ENCODE measurements at places on chromosomes 4 and X.

DNA sequence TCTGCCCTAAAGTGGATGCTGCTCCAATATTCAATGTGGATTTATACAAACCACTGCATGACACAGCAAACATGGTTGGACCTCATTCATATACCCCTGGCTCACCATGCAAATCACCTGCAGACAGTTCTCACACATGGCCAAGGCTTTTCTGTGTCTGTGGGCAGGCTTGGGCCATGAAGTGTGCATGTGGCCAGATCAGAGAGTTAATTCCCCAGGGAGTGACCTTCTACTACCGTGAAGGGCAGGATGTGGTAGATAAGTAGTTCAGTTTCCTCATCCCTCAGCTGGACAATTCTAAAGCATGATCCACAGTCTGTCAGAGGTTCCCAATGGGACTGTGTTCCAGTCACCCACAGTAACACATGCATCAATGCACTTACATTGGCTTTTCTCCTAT lies 24.6 kb upstream of the BCLAF3 start:
- no peak for DNase-seq

DNA sequence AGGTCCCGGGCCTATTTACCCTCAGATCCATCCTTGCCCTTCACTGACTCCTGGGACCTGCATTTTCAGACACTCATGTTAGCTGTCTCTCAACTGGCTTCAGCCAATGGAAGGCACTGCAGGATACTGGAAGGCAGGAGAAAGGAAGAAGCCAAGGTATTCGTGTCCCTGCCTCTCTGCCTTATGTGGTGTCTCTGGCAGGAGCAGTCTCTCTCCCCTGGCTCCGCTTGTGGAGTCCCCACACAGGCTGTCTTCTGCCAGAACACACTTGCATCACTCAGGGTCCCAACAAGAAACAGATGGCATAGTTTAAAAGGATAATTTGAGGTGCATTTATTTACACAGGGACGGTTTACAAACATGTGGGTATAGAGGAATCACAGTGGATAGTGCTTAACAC lies 21.6 kb upstream of the MAPK10 start:
- DNase-seq = no peak

- no peak for DNase-seq
These were observed 1293.4 kb downstream of the ARAP2 start for GRCh38 chr4:34950926-34951325.

DNA sequence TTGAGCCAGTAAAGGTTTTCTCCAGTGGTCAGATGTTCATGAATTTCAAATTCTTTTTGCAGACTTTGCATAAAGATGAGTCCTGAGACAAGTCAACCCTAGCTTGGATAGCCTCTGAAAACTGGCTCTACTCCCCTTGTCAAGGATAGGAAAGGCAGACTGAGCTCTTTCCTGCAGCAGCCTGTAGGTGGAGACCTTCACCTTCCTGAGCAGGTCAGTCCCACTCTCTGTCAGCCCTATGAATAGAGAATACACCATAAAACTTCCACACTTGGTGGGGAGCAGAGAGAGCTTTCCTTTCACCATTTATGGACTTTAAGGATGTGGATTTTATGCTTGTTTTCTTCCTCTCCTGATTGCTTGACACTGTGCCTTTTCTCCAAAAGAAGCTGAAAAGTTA lies 41.9 kb downstream of the PCDH19 start:
- DNase-seq = no peak

DNA sequence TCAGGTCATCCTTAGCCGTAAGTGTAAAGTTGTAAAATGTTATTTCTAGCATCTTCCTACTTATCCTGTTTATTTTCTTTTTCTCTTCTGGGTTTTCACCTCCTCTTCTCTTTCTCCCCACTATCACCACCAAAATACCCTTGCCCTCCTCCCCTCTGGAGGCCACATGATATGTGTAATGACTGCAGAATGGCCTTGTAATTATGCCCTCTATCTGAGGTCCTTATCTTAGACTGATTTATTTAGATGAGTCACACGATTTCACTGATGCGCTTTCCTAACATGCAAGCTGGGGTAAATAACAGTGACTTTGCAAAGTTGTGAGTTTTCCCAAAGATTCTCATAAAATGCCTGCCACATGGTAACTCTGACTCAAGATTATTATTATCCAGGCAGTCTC lies 231.8 kb upstream of the GPRIN3 start:
- no peak for DNase-seq

DNA sequence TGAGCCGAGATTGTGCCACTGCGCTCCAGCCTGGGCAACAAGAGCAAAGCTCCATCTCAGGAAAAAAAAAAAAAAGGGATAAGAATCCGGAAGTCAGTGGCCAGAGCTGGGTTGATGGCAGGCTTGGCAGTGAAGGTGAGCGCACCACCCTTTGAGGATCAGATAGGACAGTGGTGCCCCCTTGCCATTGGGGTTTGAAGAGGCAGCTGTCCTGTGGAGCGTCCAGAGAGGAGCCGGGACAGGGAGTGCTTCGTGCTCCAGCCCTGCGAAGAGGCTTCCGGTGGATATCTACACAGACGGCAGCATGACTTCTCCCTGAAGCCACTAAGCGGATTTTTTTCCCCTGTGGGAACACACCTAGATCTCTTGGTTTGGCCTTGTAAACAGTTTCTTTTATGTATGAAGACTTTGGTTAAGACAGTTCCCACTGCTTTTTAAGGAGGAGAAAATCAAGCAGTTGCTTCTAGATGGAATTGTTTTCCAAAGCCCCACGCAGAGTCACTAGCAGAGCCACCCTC lies 6.5 kb downstream of the TBC1D14 start:
- no peak for DNase-seq

DNA sequence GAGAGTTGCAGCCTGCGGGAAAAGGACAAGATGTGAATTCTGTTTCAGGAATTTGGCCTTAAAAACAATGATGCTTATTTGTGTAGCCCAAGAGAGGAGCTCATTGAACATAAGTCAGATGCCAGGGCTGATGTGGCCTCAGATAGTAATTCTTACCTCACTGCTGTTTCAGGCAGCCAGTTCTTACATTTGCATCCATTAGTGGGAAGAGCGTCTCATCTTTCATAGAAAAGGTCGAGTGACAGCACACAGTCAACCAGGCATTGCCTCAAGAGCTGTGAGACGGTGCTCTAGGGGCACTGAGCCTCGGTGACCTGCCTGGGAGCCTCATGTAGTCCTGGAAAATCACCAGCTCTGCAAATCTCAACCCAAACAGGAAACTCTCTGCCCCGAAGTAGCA lies 174.9 kb upstream of the FRG1 start:
- DNase-seq = no peak

GRCh38 chrX:23008431-23009099 lies 8.8 kb downstream of the DDX53 start:
- DNase-seq = no peak

- DNase-seq = no peak
These were observed 68.0 kb upstream of the HELT start for GRCh38 chr4:184950117-184950830.

DNA sequence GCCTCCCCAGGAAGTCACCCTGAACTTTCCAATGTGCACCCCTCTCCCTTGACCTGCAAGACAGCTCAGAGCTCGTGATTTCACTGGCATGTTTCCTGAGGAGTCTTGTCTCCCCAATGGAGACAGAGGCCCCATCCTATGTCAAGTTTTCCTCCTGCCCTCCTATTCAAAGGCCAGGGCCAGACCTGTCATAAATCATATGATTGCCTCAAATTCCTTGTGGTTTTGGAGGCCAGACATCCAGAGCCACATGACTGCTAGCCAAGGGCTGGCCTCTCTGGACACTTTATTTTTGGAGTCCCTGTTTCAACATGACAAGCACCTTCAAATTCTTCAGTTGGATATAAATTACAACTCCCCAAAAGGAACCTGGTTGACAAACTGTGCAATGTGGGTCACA lies 76.0 kb upstream of the TFDP3 start:
- DNase-seq = no peak

DNA sequence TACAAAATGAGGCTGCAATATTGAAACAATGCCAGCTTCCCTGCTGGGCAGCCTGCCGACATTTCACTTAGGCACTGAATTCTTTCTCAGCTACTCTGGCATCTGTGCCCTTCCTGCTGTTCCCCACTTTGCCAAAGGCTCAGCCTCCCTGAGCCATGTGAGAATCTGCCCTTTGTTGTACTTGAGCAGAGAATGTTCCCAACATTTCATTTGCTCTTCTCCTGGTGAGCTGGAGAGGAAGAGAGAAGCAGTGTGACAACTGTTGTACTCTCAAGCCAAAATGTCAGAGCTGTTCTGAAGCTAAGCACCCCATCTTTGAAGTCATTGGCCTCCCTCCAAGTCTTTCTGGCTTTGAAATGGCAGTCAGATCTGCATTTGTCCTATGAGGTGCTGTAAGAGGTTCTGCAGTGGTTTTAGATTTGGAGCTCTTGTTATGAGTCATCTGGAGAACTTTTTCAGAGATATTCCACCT lies 32.5 kb downstream of the LANCL3 start:
- no peak for DNase-seq

DNA sequence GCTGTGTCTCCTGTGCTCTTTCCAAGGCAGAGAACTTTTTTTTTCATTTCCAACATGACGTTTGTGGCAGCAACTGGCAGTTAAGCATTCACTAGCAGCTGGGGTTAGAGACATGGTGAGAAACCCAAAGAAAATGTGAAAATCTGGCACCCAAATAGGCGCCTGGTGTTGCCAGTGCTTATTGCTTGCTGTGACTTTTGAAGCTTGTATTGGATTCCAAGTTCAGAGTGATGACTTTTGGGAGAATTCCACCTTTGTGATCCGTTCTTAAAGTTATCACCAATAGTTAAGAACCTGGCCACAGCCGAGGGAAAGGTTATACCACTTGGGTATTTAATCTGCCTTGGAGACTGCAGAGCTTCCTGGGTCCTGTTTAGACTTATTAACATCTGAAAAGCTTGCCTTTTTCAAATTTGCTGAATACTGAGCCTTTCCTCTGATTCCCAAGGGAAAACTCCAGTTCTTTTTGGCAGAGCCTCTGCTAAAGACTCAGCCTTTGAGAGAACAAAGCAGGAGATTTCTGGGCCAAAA lies 101.0 kb downstream of the OPHN1 start:
- no peak for DNase-seq

- DNase-seq = no peak
These were observed 90.3 kb upstream of the TBL1X start for GRCh38 chrX:9374555-9374954.

DNA sequence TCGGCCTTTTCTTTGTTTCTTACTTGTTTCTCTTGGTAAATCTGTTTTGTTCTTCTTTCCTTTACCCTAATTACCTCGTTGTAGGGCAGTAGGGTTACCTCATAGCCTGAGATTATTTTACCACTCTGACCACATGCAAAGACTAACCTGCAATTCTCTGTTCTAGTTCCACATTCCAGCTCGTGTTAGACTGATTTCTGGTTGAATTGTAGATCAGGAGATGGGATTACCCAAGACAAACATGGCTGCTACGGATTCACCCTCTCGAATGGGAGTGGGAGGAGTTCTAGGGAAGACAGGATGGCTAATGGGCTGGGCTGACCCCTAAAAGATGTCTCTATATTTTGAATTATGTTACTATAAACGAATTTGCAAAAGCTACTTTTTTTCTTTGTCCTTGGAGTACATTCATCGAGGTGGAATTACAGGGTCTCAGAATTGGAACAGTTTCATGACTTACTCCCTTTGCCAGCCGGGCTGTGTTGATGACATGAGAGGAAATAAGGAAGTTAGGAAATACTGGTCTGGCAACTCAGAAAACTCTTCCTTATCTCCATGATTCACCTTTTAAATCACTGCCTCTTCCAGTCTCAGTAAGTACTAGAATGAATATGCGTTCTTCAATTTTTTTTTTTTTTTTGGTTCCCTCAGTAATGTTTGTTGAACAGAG lies 36.7 kb upstream of the FBXW7 start:
- DNase-seq = no peak

DNA sequence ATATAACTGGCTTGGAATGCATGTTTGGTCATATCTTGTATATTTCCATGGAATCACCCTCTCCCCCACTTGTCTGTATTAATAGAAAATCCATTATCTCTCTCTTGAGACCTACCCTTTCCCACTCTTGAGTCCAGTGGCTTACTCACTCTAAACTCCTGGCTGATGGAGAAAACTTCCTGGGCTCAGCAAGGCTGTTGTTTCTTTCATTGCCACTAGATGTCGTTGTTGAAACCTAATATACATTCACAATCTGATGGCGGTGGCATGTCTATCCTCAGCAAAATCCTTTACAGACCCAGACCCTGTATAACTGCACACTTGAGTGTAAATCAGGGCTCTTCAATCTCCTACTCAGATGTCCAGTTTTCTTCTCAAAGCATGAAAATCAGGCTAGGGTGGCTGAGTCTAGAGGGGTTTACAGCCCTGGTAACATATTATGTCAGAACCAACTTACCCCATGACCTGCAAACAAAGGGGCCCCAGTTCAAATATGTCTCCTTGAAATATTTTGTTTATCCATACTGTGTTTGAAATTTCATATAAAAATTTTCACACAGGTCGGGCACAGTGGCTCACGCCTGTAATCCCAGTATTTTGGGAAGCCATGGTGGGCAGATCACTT lies 70.0 kb upstream of the FAM241A start:
- DNase-seq = no peak

- DNase-seq = no peak
These were observed 51.5 kb downstream of the NPNT start for GRCh38 chr4:105946771-105947170.

DNA sequence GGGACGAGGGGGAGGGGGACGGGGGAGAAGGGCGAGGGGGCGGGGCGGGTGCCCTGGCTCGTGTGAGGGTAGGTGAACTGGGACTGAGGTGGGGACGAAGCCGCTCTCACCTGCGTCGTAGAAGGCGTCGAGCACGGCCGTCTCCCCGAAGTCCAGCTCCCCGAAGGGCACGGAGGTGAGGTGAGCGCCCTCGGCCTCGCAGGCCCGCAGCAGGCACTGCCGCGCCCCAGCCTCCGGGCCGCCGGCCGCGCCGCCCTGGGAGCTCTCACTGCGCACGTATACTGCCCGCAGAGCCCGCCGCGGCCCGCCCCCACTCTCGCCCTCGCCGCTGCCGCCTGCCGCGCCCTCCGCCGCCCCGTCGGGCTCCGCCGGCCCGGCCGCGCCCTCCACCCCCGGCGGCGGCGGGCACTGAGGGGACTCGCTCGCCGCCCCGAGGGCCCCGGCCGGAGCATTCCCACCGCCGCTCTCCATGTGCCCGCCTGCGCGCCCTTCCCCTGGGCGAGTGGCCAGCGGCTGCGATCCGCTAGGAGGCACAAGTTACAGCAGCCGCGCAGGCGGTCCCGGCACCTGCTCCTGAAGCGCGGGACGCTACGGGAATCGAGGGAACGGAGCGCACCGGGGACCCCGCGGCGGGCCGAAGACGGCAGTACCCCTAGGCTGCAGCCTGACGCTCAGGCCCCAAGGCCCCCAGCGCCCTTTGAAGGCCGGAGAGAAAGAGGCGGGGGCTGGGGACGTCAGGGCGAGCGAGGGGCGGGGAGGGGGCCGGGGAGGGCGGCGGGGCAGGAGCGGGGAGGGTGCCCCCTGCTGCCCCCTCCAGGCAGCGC lies at the start of gene MAP3K15:
MAP3K15 (minus strand) TSS at position 718 of the 824 bp plus-strand sequence; CDS start at position 471, 247 bp downstream.
- no peak for DNase-seq

GRCh38 chr4:85806334-85806733 lies 331.4 kb downstream of the ARHGAP24 start:
- DNase-seq = no peak

DNA sequence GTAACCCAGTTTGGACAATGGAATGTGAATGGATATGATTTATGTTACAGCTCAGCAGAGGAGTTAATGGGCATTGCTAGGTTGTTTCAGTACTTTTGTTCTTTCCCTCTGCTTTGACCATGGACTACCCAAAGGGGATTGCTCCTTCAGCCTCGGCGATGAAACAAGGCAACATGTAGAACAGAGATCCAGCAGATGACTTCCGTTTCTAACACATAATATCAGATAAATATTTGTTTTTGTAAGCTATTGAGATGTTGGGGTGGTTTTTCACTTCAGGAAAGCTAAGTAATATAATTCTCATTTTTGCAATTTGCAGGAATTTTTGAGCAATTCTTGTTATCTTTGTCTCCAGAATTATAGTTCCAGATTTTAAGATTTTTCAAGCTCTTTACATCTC lies 934.6 kb upstream of the GRID2 start:
- DNase-seq = no peak
